ENCODE measurements at places on chromosomes 11 and 22.
A peak's percentile ranks its signal among the peaks of the same experiment; 100 is the strongest.

GRCh38 chr11:17735818-17736578 is 1.4 kb downstream of the KCNC1 start:
- DNase-seq: no peak

GRCh38 chr11:134079317-134079716 is 10.4 kb downstream of the JAM3 start:
- no peak for DNase-seq

DNA sequence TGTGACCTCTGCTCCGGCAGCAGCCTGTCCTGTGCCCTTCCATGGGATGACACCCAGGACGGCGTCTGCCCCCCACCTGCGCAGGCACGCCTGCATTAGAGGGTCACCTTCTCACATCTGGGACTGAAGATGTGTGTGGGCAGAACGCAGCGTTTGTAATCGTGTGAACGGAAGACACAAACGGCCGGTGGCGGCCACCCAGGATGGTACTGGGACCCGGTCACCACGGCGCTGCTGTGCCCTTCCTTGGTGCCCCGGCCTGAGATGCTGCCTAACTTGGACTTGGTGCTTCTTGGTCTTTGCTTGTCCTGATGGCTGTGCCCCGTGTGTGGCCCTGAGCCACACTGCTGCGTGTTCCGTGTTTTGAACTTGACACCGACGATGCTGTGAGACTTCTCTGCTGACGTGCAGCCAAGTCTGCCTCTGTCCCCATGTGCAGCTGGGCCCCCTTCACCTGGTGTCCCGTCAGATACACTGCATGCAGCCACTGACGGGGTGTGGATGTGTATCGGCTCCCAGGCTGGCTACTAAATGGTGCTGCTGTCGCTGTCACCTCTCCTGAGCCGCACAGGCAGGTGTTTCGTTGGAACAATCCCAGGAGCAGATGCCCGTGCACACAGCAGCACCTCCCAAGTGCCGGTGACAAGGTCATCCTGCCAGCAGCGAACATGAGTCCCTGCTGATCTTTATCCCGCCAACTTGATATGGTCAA is 21.4 kb downstream of the YPEL1 start:
- DNase-seq: no peak

GRCh38 chr11:116343270-116343669 is 429.5 kb downstream of the BUD13 start:
- no peak for DNase-seq

DNA sequence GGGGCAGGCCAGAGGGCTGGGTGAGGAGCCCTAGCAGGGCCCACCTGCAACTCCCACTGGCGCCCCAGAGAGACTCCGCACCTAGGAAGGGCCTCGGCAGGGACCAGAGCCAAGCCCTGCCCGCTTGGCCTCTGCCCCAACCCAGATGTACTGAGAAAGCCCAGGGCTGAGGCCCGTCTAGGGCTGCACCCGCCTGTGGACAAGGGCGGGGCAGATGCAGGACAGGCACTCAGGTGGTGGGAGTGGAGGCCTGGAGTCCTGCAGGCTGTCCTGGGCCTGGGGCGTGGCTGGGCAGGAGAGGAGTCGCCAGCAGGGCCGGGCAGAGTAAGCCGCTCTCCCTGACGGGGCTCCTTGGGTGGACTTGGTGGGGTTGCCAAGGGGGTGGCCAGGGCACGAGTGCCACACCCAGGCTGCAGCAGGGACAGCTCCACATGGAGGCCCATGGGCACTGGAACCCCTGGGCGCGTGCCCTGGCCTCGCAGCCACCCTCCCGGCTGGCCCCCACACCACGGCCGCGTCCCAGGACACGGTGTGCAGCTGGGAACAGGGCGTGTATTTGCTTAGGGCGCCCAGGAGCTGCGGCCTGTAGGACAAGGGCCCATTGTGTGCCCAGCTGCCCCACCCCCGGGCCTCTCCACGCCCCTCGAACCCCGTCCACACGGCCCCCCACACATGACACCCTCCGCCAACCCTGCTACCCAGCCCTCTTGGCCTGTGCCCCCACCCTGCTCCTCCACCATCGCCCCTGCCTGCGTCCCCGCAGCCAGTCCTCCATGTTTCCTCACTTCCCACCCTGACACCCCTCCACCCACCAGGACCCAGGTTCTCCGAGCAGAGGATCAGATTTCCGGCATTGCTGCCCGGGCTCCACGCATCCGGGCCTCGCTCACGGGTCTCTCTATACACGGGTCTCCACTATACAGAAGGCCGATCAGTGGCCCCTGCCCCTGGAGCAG is 11.3 kb upstream of the PIM3 start:
- no peak for DNase-seq

DNA sequence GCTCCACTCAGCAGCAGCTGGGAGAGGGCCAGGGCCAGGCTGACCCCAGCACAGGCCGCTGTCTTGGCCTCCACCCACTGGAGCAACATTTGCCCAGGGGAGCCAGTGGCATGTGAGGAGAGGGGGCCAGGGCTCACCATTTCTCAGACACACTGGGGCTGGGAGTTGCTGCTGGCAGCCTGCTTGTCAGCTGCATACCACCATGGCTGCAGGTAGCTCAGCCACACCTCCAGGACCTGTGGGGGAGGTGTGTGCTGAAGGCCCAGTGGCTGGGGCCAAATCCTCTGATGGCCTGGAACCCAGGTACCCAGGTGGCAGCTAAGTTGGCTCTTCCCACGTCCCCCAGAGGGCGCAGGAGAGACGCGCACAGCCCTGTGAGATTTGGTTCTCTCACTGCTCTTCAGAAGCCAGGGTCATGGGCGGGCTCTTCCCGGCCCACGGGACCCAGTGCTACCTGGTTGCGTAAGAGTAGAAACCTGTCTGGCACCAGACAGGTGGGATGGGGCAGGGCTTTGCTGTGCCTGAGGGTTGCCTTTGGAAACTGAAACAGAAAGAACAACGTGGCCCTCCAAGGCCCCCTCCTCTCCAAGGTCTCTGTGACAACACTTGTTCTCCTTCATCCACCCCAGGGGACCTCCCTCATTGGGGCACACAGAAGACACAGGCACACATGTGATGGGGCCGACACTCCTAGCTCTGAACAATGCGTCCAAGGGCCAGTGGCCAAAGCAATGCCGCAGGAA is 98.8 kb downstream of the MED15 start:
- peak; percentile 71 for DNase-seq

GRCh38 chr11:83336993-83337392 is 50.8 kb upstream of the CCDC90B start:
- DNase-seq: no peak

- peak; percentile 89 for DNase-seq
Measured at GRCh38 chr11:1262172-1263006, 39.5 kb downstream of the MUC5B start.

DNA sequence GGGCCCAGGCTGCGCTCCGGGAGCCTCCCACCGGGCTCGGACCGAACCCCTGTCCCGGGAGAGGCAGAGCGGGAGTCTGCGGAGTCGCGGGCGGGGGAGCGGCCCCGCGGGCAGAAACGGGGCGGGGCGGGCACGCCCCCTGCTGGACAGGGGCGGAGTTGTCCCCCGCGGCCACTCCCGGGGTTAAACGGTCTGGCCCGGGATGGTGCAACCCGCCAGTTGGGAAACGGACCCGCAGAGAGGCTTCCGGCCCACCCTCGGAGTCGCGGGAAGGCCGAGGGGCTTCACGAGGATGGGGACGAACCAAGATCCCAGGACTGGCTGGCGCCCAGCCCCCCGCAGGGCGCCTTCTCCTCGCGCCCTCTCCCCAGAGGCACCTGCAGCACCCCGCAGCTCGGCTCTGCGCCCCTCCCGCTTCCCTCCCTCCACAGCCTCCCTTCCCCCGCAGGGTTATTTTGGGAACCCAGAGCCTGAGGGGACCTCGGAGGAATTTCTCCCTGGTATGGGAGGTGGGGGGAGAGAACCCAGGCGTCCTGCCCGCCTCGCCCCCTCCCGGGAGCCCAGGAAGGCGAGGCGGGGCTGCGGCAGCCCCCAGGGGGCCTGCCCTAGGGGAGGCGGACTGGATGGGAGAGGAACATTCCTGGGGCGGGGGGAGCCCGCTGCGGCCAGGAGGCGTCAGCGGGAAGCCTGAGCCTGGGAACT is 902 bp downstream of the RASGRP2 start:
- peak; percentile 91 for DNase-seq

DNA sequence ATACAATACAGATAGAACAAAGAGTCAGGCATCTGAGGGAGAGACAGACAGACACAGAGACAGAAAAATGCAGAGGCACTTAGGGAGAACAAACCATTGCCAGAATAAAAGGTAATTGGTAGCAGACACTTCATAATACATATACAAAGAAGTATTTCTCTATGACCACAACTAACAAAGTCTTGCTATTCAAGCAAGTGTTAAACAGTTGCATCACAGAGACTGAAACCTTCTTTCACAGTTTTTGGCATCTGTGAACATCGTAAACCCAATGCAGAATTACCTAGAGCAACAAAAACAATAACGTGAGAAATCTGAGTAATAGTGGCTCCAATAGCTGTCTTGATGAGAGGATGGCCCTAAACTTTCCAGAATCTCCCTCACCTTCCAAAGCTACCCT is 116.4 kb downstream of the BLID start:
- DNase-seq: no peak

GRCh38 chr11:87453531-87454089 is 415.9 kb downstream of the TMEM135 start:
- no peak for DNase-seq

DNA sequence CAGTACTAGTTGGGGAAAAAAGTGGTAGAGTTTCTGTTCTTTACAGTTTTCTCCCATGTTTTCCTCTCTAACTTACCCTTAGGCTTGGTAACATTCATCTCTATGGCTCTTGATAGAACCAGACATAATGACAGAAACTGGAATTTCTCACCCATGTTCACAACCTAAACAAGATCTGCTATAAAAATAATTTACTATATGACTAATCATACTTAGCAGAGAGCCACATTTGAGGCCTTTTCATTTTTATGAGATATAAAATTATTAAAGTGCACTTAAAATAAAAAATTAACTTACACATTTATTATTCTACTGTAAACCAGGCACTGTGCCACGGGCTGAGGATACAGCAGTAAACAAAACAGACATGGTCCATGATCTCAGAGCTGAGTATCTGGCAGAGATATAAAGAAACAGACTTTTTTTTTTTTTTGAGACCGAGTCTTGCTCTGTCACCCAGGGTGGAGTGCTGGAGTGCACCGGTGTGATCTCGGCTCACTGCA is 98.1 kb downstream of the GAB2 start:
- DNase-seq: no peak

DNA sequence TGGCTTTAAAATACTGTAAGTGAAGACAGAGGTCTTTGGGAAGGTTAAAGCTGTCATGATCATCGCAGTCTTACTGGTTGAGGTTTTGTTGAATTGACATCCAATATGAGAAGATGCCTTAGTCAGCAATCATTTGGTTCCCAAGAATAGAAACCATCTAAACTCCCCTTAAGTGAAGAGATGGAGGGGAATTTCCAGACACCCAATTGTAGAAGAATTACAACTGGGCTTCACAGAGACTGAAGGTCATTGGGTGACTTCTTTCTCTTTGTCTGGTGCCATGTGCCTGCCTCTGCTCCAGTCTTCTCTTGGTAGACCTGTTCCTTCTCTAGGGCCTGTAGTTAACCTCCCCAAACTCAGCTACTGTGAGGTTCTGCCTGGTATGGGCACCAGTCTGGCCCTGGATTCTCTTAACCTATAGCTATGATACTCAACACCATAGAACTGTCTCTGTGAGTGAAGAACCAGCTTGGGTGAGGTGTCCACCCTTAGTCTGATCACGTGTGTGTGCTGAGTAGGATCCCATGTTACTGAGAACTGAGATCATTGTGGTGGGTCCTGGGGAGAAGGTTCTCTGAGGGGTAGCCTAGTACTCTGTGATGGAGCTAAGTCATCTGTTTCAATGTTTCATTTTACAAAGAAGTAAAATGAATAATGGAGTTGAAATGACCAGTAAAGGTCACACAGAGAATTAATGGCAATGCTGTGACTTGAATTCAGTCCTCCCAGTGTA is 182.5 kb downstream of the CSNK2A3 start:
- DNase-seq: no peak

DNA sequence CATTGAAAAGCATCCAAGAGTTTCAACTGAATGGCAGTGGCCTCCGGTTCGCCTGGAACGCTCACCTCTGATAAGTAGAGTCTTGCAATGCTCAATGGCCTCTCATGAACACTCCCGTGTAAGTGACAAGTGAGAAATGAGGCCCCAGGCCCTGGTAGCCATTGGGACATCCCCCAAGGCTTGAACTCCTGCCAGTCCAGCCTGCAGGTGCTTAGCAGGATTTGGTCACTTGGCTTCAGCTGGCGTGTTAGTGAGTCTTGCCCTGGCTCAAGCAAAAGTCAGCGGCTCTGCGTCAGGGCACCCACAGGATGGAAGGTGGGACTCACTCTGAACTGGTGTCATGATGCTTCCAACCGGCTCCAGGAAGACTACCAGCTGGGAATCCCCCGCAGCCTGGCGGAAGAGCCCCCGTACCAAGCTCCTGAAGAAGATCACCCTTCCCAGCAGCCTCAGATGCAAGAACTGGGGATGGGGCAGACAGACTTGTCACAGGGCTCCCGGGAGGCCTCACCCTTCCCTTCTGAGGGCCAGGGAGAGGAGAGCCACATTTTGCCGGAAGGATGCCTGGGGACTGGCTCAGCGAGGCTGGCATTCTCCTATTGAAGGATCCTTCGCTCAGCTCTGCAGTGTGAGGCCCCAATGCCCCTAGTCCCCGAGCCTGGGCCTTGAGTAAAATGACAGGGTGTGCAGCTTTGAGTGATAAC is 19.3 kb downstream of the MB start:
- DNase-seq: no peak

DNA sequence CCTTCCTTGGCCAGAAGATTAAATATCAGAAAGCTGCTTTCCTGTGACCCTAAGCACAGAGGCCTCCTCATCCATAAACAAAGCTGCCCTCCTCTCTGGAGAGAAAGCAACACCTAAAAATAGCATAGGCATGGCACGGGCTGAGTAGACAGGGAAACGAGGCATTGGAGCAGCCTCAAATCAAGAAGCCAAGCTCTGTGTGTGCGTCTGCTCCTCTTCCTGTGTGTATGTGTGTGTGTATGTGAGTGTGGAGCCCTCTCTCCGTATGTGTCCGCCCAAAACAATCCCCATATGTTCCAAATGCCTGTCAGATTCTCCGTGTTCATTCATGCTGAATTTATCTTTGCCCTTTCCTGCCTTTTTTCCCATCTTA is 24.0 kb downstream of the KCNJ5 start:
- no peak for DNase-seq
